AG04449 (cell line): ENCODE measurements at places on chromosomes 4 and X.

- DNase-seq: no peak
These were observed 122.7 kb upstream of the JADE1 start for GRCh38 chr4:128686810-128687209.

DNA sequence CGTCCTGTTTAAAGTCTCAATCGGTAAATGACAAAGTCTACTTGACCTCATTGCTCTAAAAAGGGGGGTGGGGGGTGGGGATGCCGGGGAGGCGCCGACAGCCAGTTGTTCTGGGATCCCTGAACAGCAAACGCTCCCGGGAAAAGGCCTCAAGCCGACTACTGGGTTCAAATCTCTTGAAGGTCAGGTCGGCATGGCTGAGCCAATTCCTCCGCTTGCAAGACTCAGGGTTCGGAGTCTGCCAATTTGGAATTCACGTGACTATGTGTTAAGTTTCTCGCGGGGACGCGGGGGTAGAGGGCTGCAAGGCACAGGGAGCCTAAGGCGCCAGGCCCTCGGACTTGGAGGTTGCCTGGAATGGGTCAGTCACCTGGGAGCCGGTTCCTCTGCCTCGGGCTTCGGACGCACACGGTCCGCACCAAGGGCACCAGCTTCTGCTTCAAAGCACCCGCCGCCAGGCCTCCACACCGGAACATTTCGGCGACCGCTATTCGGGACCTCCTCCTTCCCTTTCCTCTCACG lies 399 bp downstream of the AIFM1 start:
- DNase-seq: no peak

DNA sequence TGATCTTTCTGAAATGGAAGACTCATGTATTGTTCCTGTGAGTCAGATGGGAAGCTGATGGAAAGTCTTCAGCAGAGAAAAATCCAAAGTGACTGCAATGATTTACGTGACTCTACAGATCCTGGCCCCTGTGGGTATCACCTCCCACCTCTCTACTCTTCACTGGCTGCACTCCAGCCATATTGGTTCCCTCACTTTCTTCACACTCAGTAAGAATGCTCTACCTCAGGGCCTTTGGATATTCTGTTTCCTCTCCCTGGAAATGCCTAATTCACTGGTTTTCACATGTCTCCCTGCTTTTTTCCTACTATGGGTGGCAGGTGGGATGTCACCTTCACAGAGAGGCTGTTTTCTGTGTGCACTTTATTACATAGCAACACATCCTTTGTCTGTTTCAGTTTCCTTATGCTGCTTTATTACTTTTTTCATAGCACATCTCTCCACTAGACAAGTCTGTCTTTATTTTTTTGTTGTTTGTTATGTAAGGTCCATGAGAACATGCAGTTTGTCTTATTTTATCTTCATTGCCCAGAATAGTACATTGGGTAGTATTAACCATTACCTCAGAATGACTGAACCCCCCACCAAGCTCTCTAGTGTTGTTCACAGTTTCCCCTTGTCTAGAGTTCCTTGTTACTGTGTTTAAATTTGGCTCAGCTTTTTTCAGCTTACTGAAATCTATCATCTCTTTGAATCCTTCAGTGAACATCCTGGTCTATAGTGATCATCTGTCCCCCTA lies 57.6 kb upstream of the CLNK start:
- DNase-seq: no peak

- no peak for DNase-seq
These were observed 29.5 kb downstream of the ASMTL start for GRCh38 chrX:1423215-1423614.

- DNase-seq: no peak
These were observed 93.3 kb downstream of the ANXA3 start for GRCh38 chr4:78644744-78645330.

GRCh38 chrX:34467437-34467836 lies 189.6 kb downstream of the TMEM47 start:
- no peak for DNase-seq

DNA sequence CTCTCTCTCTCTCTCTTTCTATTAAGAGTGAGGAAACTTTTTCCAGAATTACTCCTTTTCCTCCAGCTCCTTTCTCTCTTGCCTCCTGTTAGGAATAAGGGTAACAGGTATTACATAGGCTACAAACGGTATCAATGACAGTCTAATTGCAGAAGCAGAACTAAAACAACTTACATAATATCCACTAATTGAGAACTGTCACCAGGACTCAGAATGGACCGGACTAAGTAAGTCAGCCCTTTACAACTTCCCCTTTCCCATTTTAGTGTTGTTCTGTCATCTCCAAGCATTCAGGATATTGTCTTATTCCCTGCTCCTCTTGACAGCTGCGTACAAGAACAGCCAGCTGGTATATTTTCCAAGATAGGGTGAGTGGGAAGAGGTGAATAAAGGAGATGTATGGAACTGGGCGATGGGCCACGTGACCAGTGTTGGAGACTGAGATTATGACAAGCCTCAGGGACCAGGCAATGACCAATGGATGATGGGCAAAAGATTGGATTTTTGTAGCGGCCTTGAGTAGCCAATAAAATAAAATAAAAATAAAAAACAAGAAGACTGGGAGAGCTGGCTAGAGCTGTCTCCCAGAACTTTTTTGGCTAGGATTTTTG lies 2.3 kb upstream of the FNIP2 start:
- DNase-seq: no peak

GRCh38 chr4:13174001-13174400 lies 310.1 kb downstream of the RAB28 start:
- no peak for DNase-seq

DNA sequence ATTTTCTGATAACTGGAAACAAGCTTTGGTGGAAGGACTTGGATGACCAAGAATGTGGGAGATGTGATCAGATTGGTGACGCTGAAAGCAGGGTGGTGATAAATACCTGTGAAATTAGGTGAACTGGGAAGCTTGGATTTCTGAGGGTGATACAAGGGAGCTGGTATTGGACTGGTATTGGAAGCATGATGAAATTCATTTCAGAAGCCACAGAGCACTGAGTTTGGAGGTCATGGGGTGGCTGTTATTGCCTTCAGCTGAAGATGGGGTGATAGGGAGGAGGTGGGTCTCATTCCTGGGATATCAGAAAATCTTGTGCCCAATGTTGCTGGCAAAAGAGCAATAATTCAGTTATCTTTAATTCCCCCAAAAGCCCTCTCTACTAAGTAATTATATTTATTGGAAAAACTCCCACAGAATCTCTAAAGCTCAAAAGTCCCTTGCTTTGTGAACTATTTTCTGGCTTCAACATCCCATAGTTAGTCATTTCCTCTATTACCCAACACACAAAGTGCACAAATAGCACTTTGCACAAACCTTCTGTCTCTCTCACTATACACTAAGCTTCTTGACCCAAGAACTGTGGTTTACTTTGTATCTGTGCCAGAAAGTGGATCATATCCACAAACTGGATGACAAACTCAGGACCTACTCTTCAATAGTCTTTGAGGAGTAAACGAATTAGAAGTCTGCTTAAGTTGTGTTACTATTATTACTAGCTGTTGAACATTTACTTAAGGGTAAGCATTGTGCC lies 23.1 kb upstream of the CAMK2D start:
- DNase-seq: peak; percentile 94

GRCh38 chr4:164345756-164346155 lies 408.2 kb upstream of the SMIM31 start:
- DNase-seq: no peak

DNA sequence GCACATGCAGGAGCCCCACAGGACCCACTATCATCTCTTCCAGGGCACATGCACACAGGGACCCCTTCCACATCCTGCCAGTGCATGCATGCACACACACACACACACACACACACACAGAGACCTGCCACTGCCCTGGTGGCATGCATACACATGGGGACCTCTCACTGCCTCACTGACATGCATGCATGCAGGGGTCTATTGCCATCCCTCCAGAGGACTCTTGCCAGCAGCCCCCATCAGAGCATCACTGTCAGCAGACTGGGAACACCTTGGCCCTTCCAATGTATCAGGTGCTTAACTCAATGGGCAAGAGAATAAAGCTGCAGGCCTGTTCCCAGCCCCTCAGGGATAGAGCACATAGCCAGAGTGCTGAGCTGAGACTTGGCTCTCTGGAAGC lies 433.6 kb upstream of the PPP1R2C start:
- DNase-seq: no peak

- DNase-seq: peak; percentile 12
These were observed 158.6 kb downstream of the TRIML1 start for GRCh38 chr4:188297873-188298272.

GRCh38 chrX:39563178-39563577 lies 534.6 kb downstream of the BCOR start:
- no peak for DNase-seq
